ENCODE measurements at places on chromosomes 7 and 10.

DNA sequence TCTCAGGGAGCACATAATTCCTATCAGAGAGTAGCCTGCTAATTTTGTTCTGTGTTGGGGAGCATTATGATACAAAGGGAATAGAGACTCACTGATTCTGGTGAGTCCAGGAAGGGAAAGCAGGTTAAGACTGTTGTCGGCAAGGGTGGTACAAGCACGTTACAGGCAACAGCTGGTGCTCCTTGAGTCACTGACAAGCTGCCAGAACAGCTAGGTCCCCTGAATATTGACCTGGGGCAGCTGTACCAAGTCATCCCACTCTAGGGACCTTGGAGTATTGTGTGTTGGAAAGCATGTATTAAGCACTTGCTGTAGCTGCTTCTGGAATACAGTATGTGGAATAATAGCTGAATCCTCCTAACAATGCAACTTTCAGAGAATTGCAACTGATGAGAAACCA, 37.0 kb upstream of the GLCCI1 start:
- DNase-seq: no peak

DNA sequence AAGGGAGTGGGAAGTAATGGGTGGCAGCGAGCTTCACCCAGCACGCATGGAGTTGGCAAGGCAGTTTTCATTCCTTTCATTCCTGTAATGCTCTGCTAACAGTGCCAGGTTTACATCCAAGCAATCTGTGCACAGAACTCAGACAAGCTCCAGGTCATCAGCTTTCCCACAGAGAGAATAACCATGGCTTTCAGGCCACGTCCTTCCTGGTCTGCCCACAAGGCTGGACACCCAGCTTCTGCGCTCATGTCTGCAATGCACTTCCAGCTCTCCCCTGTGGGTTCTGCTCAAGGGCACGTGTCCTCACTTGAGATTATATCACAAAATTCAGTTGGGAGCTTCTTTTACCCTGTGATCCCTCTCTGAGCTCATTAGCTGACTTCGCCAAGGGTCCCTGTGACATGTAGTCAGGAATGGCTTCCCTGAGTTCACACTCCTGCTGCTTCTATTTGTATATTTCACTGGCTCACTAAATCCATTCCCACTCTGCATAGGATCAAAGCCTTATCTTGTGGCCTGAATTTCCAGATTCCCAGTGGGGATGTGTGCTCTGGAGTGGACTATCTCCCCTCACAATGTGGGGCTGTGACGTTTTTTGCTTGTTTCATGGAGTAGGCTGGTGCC, 18.6 kb downstream of the AKR1C2 start:
- DNase-seq: no peak

GRCh38 chr7:152894295-152895170, 135.0 kb downstream of the ACTR3B start:
- DNase-seq: peak; percentile 23

GRCh38 chr10:52563360-52563759, 209.2 kb downstream of the MBL2 start:
- no peak for DNase-seq

DNA sequence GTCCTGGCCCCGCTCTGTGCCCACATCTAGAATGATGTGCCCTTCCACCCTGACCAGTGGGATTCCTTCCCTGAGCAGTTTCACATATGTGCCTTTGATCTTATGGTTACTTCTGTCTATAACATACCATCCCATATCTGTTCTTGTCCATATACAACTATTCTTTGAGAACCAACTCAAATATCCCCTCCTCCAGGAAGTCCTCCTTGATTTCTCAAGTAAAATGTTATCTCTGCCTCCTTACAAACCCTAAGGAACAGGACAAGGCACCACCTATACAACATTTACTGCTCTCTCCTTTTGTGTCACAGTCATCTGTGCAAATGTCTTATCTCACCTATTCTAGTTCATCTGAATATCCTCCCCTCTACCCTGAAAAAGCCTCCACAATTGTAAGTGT, 28.2 kb downstream of the HABP2 start:
- DNase-seq: no peak

- no peak for DNase-seq
Observed at GRCh38 chr10:27207350-27207749, 33.2 kb downstream of the ACBD5 start.

DNA sequence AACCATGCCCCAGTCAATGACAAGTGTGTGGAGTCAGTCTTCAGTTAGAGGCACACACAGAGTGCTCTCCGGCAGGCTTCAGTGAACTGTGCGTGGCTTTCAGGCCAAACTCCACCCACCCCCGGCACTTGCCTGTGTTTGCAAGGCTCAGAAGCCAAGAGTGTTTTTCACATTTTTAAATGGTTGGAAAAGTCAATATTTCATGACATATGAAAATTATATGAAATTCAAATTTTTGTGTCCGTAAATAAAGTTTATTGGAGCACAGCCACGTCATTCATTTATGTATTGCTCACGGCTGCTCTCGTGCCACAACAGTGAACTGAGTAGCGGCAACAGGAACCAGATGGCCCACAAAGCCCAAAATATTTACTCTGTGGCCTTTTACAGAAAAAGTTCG, 104.7 kb downstream of the SFMBT2 start:
- DNase-seq: no peak

GRCh38 chr7:17968791-17969715, 28.8 kb upstream of the SNX13 start:
- DNase-seq: no peak

DNA sequence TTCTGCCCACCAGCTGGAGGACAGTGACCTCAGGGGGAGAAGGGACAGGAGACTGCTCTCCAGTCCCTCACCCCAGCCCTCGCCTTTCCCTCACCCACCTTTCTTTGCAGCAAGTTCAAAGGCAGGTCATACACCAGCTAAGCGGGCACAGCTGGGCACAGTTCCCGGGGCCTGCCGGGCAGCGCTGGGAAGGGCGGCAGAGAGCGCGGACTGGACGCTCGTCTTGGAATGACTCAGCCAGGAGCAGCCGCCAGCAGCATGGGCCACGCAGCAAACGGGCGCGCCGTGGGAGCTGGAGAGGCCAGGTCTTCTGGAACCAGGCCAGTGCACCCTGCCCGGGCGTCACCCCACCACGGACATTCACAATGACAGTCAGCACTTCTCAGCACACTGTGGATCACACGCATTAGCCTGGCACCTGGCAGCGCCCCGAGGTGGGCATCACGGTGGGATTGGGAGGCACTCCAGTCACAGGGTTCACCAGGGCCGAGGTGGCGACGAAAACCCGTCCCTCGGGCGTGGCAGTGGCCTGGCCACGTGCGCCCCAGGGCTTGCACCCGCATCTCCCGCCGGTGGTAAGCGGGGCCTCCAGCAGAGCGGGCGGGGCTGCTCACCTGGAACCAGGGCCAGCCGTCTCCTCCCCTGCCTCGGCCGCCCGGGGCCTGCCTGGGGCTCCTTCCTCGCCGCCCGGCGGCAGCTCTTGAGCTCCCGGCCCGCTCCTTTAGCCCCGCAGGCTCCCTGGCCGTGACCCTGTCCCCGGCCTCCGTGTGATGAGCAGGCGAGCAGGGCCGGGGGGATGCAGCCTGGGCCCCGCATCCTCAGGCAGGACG, 29.0 kb upstream of the WDFY4 start:
- no peak for DNase-seq

DNA sequence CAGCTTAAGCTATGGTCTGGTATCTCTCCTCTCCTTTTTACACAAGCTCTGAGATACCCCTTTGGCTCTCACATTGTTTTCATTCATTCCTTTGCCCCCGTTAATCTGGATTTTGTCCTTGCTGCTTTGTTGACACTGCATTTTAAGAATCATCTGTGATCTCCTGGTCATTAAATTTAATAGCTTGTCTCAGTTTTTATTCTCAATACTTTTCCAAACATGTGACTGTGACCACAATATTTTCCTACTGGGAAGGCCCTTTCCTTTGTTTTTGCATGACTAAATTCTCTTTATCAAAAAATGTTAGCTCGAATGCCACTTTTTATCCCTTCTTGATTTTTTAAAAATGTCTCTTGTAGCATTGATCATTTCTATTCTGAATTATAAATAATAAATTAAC, 171.2 kb downstream of the SUGCT start:
- DNase-seq: no peak
